ENCODE measurements at places on chromosomes 2 and 18. TPM values are rescaled to one million over a fixed set of nuclear protein-coding genes. Genes with fewer than 3 reads are reported as not detected.

DNA sequence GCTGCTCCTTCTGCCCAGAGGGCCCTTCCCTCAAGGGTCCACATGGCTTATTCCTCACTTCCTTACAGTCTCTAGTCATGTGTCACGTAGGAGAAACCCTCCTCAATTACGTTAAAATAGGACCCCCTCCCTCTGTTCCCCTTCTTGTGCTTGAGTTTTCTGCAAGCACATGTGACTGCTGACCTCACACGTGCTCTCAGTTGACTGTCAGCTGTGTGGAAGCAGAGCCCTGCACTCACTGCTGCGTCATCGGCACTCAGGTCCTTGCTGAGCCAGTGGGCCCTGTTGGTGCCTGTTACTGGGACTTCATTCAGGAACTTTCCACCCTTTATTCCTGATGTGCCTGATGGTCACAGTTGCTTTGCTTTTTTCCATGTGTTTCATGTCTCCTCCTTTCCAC lies 11.1 kb downstream of the ATG16L1 start:
- no peak for DNase-seq

GRCh38 chr2:44126106-44126797 lies 42.4 kb upstream of the PPM1B start:
- DNase-seq, result peak; percentile 39

DNA sequence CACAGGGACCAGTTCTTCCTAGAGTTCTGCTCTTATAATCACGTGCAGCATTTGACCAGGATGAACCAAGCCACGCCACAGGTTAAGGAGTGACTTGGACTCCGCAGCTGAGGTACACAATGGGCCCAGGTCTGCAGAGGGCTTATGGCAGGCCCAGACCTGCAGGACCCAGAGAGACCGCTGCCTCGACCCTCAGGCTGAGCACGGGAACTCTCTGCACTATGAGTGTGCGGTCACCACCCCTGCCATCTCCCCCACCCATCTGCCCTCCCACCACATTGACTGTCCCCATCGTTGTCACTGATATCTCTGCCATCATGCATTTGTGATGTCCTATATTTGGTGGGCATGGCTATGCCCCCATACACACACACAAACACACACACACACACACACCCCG lies 45.7 kb upstream of the HPCAL1 start:
- no peak for DNase-seq

Gene CIDEA
- total RNA-seq, result not detected

GRCh38 chr2:151849413-151850010 lies 21.3 kb upstream of the ARL5A start:
- no peak for DNase-seq

GRCh38 chr18:3985664-3986063 lies 469.4 kb downstream of the DLGAP1 start:
- DNase-seq, result peak; percentile 79

GRCh38 chr2:142966284-142966683 lies 88.8 kb downstream of the KYNU start:
- DNase-seq, result peak; percentile 43

Gene MAL
- total RNA-seq, result not detected

- DNase-seq, result peak; percentile 55
Measured at GRCh38 chr2:99445065-99445464, 44.8 kb downstream of the REV1 start.

Gene SGPP2
- not detected for total RNA-seq

Gene DHRS9
- total RNA-seq, result not detected
